SK-N-SH (cell line): ENCODE measurements at places on chromosomes 4 and X. TPM values are rescaled to one million over a fixed set of nuclear protein-coding genes. Genes with fewer than 3 reads are reported as not detected.

Gene LARP1B
- polyA plus RNA-seq, result 4.8 and 6.4 TPM in 2 replicates

Gene NAA11
- not detected in 2 replicates for polyA plus RNA-seq

DNA sequence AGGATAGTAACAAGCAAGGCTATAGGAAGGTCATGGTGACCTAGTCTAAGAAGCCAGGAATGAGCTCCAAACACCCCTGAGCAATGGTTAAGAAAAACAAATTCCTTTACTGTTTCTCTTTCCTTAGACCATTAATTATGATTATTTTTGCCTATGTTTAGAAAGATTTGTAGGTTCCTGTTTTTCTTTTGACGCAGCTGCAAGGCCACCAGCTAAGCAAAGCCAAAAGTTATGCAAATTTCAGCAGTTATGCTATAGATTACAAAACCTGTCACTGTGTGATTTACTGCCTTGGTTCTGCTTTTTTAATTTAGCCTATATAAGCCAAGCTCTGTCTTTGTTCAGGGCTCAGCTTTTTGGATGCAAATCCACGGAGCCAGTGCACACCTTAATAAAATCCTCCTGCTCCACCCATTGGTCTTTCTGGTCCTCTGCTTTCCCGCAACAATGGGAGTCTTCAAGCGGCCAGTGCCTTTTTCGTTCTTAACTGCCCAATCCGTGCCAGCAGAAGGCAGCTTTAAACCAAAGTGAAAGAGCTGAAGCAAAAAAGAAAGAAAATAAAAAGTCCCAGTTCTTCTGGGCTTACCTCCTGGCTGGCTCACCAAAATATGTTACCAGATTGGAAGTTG lies 1.4 kb upstream of the CEP135 start:
- DNase-seq, result no peak

- DNase-seq, result no peak
Observed at GRCh38 chr4:80192937-80193336, 4.4 kb upstream of the PRDM8 start.

Gene MAGEH1
- 19.7 and 21.7 TPM in 2 replicates for polyA plus RNA-seq

Gene IDUA
- polyA plus RNA-seq, result 24.4 and 32.1 TPM in 2 replicates

GRCh38 chrX:124619710-124620109 lies 273.3 kb downstream of the SH2D1A start:
- DNase-seq, result no peak

Gene GPR50
- not detected in 2 replicates for polyA plus RNA-seq

DNA sequence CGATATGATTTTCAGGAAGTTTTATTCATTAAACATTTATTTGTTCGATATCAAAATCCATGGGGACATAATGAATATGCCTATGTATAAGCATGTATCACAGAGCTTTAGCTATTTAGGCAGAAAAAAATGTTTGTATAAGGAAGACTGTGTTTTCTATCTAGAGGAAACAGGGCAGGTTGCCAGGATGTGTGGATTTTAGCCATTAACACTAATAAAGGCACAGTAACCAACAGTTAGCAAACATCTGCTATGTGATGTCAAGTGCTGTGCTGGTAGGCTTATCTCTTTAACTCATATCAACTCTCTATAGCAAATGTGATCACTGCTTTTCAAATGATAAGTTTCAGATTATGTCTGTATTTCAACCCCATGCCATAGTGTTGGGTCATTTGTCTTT lies 708.9 kb upstream of the HS3ST1 start:
- no peak for DNase-seq

Gene SLC9A6
- 5.0 and 6.7 TPM in 2 replicates for polyA plus RNA-seq

Gene OPHN1
- 1.3 and 1.7 TPM in 2 replicates for polyA plus RNA-seq

DNA sequence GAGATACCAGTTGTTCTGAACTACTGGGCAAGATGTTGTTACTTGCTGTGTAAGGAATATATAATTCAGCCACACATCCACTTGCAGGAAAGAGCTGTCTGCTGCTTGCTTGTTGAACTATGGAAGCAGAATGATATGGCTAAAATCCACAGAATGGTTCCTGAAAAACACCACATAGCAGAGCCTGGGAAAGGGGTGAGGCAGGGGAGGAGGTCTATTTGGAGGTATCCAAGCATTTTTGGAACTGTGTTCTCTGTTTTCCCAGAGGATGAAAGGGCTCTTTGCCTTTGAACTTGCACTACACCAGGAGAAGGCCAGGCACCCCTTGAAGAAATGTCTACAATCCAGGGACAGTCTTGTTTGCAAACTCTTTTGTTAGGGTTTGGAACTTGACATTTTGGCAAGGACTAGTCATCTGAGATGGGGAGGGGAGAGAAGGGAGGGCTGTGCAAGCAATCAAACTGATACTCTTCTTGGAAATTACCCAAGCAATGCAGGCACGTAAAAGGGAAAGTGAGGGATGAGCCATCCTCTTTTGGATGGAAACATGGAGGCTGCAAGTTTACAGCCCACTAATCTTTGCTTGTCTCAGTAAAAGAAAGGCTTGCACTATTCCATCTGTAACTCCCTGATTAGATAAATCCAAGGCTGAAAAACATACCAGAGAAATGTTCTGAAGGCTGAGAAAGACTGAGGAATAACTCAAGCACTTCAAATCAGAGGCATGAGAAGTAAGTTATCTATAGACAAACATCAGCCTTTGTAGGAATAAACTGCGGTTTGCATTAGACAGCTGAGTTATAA lies 141.0 kb downstream of the TSPAN5 start:
- DNase-seq, result no peak

- DNase-seq, result no peak
Observed at GRCh38 chr4:46934726-46935125, 25.7 kb upstream of the COX7B2 start.

DNA sequence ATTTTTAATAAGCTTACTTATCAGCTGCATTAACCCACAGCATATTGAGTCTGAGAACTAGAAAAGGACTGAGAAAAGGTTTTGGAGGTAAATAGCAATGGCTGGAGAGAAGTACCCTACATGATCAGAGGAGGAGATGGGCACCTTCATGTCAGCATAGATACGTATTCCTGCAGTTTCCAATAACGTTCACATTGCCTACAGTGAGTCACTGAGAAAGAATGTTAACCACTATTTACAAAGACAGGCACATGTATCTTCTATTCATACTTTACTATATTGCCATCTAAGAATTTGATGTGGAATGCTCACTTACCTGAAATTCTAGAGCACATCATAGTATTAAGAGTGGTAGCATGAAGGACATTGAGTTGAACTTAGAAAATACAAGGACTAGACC lies 92.5 kb downstream of the TLL1 start:
- no peak for DNase-seq

DNA sequence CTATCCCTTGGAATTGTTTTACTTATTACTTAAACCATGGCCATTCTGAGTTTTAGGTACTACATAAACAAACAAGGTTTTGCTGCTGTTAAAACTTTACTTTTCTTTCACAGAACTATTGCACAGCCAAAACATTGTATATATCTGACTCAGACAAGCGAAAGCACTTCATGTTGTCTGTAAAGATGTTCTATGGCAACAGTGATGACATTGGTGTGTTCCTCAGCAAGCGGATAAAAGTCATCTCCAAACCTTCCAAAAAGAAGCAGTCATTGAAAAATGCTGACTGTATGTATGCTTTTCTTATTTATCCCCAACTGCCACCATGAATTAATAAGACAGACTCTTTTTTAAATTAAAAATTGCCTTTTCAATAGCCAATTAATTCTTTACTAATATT lies 69.8 kb downstream of the CCKAR start:
- no peak for DNase-seq

GRCh38 chrX:44891642-44892041 lies 18.7 kb downstream of the KDM6A start:
- DNase-seq, result no peak

DNA sequence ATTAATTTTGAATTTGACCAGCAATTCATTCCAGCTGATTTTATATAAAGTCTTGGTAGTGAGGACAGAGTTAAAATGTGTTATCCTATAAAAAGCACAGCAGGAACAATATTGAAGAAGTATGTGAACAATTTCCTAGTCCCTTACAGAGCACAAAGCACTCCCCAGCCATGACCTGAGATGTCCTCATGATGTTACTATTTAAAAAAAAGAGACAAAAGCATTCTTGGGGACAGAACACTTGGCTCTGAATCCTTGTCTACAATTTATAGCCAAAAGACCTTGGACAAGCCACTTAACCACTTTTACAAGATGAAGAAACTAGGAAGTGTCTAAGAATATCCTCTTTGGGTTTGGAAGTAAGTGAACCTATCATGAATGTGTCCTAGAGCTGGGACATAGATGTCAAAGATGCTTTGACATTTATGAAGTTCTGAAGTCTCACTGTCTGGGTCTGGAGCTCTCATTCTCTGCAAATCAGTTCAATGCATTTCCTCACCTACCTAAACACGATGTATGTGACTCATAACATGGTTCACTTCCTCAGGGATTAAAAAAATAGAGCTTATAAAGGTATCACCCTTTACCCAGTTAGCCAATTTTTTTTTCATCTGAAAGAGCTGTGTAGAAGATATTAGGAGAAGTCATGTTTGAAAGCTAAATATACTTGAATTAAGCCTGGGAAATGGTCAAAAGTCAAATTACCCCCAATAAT lies 61.4 kb downstream of the IGFBP7 start:
- no peak for DNase-seq

DNA sequence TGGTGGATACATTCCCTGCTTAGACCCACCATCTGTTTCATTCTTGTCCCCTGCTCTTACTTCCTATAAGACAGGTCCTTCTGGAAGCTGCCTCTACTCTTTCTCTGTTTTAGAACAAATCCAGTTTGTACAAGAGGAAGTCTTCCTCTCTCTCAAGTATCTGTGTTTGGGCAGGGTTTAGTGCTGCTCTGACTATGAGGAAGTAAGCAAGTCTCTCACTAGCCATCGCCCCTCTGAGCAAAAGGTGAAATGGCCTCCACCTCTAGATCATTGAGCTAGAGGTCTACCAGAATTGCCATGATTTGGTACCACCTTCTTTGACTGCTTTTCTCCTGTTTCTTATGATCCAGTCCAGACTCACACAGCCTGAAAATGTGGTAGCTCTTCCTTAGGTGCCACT lies 8.4 kb downstream of the BTK start:
- no peak for DNase-seq

GRCh38 chr4:14321723-14322122 lies 680.6 kb upstream of the CPEB2 start:
- no peak for DNase-seq

DNA sequence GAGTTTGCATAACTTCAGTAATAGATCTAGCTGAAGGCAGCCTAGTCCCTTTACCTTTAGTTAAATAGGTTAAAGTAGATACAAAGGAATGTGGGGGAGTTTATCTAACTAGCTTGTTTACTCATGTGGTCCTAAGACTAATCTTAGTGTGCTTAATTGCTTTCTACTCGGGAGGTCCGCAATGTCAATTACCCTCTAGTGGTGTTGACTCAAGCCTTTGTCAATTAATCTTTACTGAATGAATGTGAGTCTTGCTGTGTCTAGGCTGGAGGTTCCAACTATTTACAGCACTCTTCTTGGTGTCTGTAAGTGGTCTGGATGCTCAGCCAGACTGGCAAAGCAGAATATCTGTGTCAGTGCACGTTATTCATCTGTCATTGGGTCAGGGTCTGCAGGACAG lies 17.9 kb upstream of the YTHDC1 start:
- no peak for DNase-seq

DNA sequence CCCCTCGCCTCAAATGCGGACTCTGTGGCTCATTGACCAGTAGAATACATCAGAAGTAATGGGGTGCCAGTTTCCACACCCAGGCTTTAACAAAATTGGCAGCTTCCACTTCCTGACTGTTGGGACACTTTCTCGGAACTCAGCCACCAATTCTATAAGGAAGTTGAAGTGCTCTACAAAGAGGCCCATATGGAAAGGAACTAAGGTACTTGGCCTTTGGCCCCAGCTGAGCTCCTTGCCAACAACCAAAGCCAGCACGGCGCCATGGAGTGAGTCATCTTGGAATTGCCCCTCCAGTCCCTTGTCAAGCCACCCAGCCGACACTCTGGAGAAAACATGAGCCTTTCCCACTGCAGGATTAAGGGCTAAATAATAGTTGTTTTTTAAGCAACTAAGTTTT lies 262.2 kb upstream of the INTU start:
- no peak for DNase-seq

- no peak for DNase-seq
Observed at GRCh38 chr4:1971456-1972200, 37.1 kb downstream of the NELFA start.

Gene MAGEE1
- polyA plus RNA-seq, result 0.57 and 1.8 TPM in 2 replicates

DNA sequence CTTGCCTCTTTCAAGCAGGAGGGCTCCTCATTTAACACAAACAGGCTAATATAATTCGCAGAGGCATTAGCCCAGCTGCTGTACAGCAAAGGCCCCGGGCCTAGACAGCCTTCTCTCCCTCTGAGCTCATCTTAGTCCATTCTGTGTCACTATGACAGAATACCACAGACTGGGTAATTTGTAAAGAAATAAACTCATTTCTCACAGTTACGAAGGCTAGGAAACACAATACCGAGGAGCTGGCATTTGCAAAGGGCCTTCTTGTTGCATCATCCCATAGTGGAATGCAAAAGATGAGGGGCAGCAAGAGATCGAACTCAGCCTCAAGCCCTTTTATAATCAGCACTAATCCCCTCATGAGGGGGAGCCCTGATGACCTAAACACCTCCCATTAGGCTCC lies 48.5 kb downstream of the TSPAN5 start:
- no peak for DNase-seq

Gene CAPN6
- polyA plus RNA-seq, result 0.02 TPM in 1 of 2 replicates, not detected in the other

Gene RS1
- polyA plus RNA-seq, result not detected in 2 replicates

GRCh38 chr4:173919196-173919595 lies 364.3 kb downstream of the FBXO8 start:
- no peak for DNase-seq

GRCh38 chr4:128590034-128590740 lies 219.3 kb upstream of the JADE1 start:
- DNase-seq, result no peak

DNA sequence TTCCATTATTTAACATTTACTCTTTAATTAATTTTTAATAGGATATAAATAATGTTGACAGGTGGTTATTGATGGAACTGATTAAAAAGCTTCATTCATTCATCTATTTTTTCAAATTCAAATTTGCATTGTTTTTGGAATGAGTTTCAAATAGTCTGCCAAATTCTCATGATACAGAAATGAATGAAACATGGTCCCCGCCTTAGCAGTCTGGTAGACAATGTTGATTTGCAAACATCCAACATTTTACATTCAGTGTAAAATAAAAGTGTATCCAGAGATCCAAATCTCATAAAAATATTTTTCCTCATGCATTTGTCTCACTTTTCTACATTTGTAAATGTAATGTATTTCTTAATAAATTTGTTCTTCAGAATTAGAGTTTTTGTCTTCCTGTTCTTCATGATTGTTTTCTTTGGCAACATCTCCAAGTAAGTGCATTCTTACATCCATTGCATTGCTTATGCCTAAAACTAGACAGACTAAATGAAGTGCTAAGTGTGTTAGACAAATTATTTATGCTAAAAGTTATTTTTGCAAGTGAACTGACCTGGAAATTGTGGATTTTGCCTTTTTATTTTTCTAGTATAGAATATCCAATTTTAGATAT lies 142.3 kb downstream of the PCDH18 start:
- no peak for DNase-seq

GRCh38 chrX:53009032-53009431 lies 39.6 kb upstream of the GPR173 start:
- DNase-seq, result no peak

DNA sequence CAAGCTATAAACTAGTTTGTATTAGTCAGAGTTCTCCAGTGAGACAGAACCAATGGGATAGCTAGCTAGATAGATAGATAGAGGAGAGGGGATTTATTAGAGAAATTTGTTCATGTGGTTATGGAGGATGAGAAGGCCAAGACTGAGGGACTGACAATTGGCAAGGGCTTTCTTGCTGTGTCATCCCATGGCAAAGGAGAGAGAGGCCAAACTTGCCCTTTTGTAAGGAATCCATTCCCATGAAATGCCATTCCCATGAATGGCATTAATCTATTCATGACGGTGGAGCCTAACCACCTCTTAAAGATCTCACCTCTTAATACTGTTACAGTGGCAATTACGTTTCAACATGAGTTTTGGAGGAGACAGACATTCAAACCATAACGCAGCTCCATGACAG lies 58.1 kb downstream of the LINC00632 start:
- no peak for DNase-seq
